ENCODE measurements at places on chromosomes 16 and 17.

- no peak for DNase-seq
These were observed 5.8 kb downstream of the PPY start for GRCh38 chr17:43936434-43936833.

- DNase-seq, result no peak
These were observed 107.8 kb upstream of the PSMD7 start for GRCh38 chr16:74188856-74189255.

- no peak for DNase-seq
These were observed 37.2 kb downstream of the WIPI1 start for GRCh38 chr17:68420065-68420464.

- DNase-seq, result no peak
These were observed 113.2 kb upstream of the SDK2 start for GRCh38 chr17:73757420-73757819.

DNA sequence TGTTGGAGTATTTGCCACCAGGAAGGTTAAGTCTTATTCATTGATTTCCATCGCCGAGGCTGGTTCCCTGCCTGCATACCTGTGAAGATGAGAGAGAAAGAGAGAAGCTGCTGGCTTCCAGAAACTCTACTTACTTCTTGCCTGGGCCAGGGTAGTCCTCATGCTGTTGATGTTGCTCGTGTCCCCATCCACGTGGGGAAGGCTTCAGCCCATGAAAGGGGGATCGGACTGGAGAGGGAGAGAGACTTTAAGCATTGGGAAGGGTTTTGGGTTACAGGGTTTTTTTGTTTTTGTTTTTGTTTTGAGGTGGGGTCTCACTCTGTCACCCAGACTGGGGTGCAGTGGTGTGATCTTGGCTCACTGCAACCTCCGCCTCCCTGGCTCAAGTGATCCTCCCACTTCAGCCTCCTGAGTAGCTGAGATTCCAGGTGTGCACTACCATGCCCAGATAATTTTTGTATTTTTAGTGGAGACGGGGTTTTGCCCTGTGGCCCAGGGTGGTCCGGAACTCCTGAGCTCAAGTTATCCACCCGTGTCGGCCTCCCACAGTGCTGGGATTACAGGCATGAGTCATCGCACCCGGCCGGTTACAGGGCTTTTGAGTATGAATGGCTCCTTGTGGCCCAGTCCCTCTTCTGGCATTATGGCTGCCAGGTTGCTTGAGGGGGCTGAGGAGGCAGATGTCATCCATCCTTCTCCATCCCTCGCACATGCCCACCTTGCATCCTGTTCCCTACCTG is 26.6 kb downstream of the ITGB3 start:
- DNase-seq, result no peak

DNA sequence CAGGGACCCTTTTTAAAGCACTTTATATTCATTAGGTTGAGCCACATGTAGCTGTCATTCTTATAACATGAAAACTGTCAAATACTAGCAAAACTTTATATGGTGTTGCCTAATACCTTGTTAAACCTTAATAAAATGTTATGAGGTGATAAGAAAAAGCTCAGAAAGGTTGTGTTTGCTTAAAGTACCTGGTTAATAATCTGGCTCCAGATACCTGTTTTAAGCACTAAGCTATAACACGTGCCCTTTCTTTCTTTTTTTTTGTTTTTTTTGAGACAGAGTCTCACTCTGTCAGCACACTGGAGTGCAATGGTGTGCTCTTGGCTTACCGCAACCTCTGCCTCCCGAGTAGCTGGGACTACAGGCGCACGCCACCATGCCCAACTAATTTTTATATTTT is 58.9 kb upstream of the STAC2 start:
- DNase-seq, result no peak

GRCh38 chr17:60823515-60823914 is 145.9 kb downstream of the BCAS3 start:
- DNase-seq, result no peak

GRCh38 chr16:74903120-74903519 is 81.8 kb downstream of the WDR59 start:
- DNase-seq, result no peak

DNA sequence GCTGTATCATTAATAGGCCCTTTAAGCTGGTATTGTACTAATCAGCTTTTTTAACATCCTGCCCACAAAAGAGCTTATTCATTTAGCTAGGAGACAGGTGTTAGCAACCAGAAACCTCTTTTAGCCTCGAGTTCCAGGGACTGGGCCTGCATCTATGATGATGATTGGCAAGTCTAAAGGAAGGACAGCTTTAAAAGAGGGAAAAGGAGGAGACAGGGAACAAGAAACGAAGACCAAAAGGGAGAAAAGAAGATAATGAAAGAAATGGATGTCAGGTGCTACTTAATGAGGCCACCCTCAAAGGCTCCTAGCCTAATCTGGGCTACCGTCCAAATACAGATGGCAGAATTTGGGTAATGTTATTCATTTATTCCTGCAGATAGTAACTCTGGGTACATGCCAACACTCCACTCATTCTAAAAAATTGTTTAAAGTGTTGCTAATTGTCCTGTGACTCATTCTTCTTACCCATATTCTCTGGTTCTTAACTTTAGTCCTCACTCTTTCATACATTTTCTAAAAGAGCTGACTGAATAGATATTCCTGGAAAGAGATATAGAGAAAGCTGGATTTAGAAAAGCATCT is 18.7 kb upstream of the RFFL start:
- no peak for DNase-seq

GRCh38 chr16:2528161-2529060 is 2.8 kb downstream of the CEMP1 start:
- DNase-seq, result no peak

DNA sequence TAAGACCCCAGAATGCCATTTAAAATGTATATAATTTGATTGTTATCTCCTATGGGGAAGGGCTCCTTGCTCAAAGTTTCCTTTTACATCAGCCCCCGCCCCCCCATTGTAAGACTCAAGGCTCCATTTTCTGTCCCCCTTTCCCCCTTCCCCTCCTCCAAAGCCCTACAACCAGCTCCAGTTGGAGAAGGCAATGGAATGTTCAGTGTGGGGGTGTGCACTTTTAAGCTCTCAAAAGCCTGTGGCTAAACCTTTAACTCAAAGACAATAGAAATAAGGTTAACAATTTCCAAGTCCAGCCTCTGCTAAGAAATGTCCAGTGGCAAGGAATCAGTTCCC is 114.7 kb downstream of the NOG start:
- DNase-seq, result no peak

DNA sequence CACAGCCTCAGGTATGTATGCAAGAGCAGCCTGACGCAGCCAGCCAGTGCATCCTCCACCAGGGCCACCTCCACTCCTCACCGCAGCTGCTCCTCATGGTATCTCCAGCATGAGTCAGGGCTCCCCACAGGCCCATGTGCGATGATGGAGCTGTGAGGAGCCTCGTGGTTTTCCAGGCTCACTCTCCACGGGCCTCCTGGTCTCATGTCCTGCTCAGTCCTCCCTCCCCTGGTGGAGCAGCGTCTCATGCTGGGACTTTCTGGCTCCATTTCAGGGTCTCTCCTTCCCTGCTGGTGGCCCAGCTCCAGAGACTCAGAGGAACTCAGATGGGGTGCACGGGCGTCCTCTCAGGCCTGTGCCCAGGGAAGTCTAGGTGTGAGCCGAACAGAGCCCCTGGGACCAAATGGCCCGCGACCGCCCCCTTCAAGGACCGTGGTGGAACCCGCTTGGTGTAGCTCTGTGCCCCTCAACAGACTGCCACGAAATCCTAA is 70.4 kb downstream of the METRNL start:
- DNase-seq, result no peak

- no peak for DNase-seq
These were observed 794 bp upstream of the CPNE7 start for GRCh38 chr16:89574681-89575246.

GRCh38 chr17:76363107-76363842 is 9.6 kb upstream of the PRPSAP1 start:
- no peak for DNase-seq

All from activated T-helper 1 cell treated with anti-CD3 and anti-CD28 coated beads, Interleukin-2, amount 50 U/mL, for 16 hours (primary cell).